ENCODE measurements at places on chromosomes 5 and 9. TPM values are rescaled to one million over a fixed set of nuclear protein-coding genes. Genes with fewer than 3 reads are reported as not detected.

- no peaks in the 10 kb centered on the region for H3K4me1 ChIP-seq
- no peak for DNase-seq
- H3K27me3 ChIP-seq: no peaks in the 10 kb centered on the region
- H3K4me3 ChIP-seq: no peak overlapping the region
These were observed 159.9 kb downstream of the OLFM1 start for GRCh38 chr9:135247227-135247930.

GRCh38 chr9:136646827-136647711 is 15.6 kb upstream of the EGFL7 start:
- H3K27me3 ChIP-seq: peaks cover 6% of the 10 kb centered on the region
- H3K4me1 ChIP-seq: peaks cover 6% of the 10 kb centered on the region
- H3K27ac ChIP-seq: no peak overlapping the region
- H3K36me3 ChIP-seq: no peaks in the 10 kb centered on the region

DNA sequence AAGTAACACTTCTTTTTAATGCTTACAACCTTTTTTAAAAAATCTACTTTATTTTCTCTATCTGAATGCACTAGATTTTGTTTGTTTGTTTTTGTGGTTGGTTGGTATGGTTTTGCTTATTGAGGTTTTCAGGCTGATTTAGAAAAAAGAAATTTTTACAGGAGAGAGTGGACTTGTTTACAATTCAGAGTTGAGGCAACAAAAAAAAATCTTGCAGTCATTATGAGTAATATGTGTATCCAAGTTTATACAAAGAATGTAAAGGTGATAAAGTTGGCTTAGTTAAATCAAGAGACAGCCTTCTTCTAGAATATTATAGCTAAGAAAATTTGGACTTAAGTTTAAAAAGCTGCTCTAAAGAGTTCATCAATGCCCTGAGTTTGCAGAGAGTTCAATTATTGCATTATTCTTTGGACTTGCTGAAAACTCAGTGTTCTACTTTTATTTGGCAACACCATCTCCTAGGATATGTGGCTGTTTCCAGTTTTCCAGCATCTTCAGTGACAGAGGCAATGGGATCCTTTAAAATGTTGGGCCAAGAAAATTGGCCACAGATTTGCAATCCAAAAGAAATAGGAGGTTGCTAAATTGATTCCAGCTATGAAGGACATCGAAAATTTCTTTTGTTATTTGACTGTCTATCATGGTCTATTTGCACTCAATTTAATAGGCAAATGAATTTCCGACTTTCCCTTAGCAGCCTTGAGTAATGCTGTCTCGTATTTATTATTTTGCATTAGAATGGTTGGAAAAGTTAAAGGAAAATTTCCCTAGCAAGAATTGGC is 10.7 kb downstream of the STK32A start:
- no peaks in the 10 kb centered on the region for H3K27me3 ChIP-seq
- H3K4me1 ChIP-seq: no peaks in the 10 kb centered on the region
- H3K4me3 ChIP-seq: no peak overlapping the region
- H3K36me3 ChIP-seq: no peaks in the 10 kb centered on the region
- DNase-seq: no peak

DNA sequence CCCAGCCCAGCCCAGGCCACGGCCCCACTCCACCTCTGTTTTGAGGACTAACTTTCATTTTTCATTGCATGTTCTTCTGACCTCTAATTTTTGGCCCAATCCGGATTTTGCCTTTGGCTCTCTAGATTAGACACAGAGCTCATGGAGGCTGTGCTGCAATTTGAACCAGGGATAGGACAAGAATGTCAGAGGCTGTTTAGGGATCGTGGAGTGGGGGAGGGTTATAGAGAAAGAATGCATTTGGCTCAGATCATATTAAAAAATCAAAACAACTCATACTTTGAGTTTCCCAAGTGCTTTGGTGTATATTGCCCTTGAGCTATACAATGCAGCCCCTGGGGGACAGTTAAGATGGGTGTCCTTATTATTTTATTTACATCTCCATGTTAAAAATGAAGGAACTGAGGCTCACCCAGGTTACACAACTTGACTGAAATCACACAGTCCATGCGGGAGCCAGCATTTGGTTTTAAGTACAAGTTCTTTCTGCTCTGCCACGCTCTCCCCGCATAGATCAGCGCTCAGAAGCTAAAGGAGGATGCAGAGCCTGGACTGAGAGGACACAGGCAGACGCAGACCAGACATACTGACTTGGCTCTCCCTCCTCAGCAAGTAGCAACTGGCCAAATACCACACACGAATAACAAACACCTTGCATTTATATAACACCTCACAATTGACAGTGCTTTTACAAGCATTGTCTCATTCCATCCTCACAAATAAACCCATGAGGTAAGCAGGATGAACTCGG is 126.4 kb upstream of the RAI14 start:
- H3K4me3 ChIP-seq: no peak overlapping the region
- no peak overlapping the region for H3K27ac ChIP-seq
- H3K27me3 ChIP-seq: no peaks in the 10 kb centered on the region
- H3K4me1 ChIP-seq: peaks cover 15% of the 10 kb centered on the region

GRCh38 chr9:99109522-99109921 is 4.6 kb downstream of the TGFBR1 start:
- peak; percentile 73 for DNase-seq
- no peaks in the 10 kb centered on the region for H3K36me3 ChIP-seq
- no peak overlapping the region for H3K4me3 ChIP-seq
- H3K27ac ChIP-seq: no peak overlapping the region
- peaks cover 7% of the 10 kb centered on the region for H3K4me1 ChIP-seq

GRCh38 chr9:113524468-113524867 is 60.9 kb downstream of the RGS3 start:
- H3K4me3 ChIP-seq: no peak overlapping the region
- H3K4me1 ChIP-seq: peaks cover 20% of the 10 kb centered on the region
- H3K27ac ChIP-seq: no peak overlapping the region
- no peaks in the 10 kb centered on the region for H3K36me3 ChIP-seq

GRCh38 chr9:118330191-118330986 is 626.2 kb downstream of the TLR4 start:
- H3K36me3 ChIP-seq: no peaks in the 10 kb centered on the region
- no peak overlapping the region for H3K4me3 ChIP-seq
- peak; percentile 58 for DNase-seq

GRCh38 chr5:57216714-57217113 is 42.9 kb downstream of the GPBP1 start:
- no peak overlapping the region for H3K27ac ChIP-seq
- H3K4me3 ChIP-seq: no peak overlapping the region
- peak; percentile 75 for DNase-seq
- H3K4me1 ChIP-seq: peaks cover 8% of the 10 kb centered on the region
- no peaks in the 10 kb centered on the region for H3K27me3 ChIP-seq

RAB3C gene
- polyA plus RNA-seq: not detected

CTXN3 gene
- not detected for polyA plus RNA-seq

DBH gene
- not detected for polyA plus RNA-seq

ADGRD2 gene
- not detected for polyA plus RNA-seq

SLCO4C1 gene
- polyA plus RNA-seq: 0.01 TPM

FSTL4 gene
- 0.20 TPM for polyA plus RNA-seq

CLIC3 gene
- polyA plus RNA-seq: 1.5 TPM

ADRA1B gene
- polyA plus RNA-seq: 1.7 TPM

NR2F1 gene
- 90.5 TPM for polyA plus RNA-seq
